Omental fat pad (tissue), 4 donors: ENCODE measurements at places on chromosomes 6 and 20.

GRCh38 chr20:10430000-10430466, 4.0 kb downstream of the MKKS start:
- no peak for DNase-seq

DNA sequence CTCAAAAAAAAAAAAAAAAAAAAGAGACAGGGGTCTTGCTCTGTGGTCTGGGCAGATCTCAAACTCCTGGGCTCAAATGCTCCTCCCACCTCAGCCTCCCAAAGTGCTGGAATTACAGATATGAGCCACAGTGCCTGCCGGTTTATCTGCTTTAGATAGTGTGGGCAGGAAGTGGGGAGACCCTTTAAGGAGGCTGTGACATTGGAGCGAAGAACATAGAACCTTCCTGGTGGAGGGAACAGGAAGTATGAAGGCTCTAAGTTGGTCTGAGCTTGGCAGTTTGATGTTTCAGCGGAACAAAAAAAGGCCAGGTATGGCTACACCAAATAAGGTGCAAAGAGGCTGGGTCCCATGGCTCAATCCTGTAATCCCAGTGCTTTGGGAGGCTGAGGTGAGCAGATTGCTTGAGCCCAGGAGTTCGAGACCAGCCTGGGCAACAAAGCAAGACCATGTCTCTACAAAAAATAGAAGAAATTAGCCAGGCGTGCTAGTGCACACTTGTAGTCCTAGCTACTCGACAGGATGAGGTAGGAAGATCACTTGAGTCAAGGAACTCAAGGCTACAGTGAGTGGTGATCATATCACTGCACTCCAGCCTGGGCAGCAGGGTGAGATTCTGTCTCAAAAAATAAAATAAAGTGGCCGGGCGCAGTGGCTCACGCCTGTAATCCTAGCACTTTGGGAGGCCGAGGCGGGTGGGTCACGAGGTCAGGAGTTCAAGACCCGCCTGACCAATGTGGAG, 8.7 kb upstream of the ZMYND8 start:
- DNase-seq: no peak

GRCh38 chr6:30066082-30066481, 916 bp upstream of the PPP1R11 start:
- no peak for DNase-seq

DNA sequence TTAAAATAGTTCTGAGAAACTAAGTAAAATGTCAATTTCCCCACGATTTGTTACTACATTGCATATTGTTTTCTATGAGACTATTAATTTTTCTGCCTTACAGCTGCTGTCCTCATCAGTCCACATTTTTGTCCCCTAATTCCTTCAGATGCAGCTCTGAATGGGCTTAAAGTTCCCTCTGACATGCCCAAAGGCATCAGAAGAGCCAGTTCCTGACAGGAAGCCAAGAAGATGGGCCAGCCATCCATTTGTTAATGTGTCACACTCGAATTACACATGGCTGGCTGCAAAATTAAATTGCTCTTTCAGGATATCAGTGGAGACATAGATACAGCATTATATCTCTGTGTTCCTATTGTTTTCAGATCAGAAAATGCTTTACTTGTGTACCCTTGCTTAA, 1223.0 kb downstream of the EPHA7 start:
- no peak for DNase-seq

- DNase-seq: no peak
Observed at GRCh38 chr6:126672649-126673048, 332.7 kb downstream of the CENPW start.

GRCh38 chr6:43801495-43802181, 31.6 kb downstream of the VEGFA start:
- no peak for DNase-seq

- no peak for DNase-seq
Observed at GRCh38 chr6:150254770-150255169, 111.9 kb downstream of the PPP1R14C start.

DNA sequence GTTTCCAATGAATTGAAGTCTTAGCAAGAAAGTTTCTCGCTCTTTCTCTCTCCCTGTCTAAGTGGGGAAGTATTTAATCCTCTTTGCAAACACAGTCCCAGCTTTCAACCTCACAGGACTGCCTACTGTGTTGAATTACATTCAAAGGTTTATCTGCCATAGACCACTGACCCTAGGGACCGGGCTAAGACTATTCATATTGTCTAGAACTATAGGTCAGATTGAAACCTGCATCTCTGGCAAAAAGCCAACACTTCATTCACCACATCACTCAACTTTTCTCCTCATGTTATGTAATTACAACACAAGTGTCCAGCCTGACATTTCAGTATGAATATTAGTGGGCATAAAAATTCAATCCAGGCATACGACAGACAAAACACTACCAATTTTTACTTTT, 314.7 kb upstream of the RSPO3 start:
- DNase-seq: no peak

- no peak for DNase-seq
Observed at GRCh38 chr6:83873869-83874268, 14.4 kb downstream of the CYB5R4 start.

DNA sequence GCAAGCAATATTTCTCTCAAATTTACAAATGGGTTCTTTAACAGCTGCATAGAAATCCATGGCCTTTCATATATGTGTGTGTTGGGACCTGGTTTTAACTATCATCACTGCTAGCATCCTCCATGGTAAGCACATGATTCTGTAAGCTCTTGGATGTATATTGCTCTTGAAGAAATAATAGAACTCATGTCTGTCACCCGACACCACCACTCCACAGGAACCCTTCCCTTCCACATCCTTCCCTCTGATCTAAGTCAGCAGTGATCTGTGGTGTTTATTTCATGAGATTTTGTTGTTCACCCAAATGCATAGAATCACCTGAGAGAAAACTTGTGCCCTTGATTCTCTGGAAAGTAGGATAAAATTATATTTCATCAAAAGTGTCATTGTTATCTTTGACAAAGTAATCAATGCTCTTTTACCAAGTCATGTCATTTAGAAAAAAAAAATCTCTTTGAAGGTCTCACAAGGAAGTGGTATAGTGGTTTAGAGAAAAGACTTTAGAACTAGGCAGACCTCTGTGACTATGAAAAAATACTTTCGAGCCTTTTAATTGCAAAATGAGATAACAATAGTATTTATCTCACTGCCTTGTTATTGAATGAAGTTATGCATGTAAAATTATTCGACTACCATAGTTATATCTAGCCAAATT, 649.8 kb upstream of the SLC35B3 start:
- DNase-seq: no peak

DNA sequence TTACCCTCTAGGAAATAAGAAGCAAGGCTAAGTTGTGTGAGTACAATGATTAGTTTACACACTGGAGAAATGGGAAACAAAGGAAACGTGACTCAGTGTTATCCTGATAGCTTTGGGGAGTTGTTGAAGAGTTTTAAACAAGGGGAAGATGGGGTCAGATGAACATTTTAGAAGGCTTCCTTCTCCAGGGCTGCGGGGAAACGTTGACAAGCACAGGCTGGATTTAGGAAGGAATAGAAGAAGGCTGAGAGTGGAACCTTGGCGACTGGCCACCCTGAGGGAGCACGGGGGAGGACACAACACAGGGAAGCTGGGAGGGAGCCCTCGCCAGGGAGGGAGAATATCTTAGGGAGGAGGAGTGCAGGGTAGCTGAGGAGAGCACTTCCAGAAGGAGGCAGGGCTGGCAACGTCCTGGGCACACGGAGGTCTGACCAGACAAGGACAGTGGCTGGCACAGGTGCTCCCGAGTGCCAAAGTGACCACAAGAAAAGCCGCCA, 134.7 kb downstream of the AIG1 start:
- no peak for DNase-seq

GRCh38 chr20:21251278-21251677, 51.9 kb upstream of the XRN2 start:
- DNase-seq: no peak

DNA sequence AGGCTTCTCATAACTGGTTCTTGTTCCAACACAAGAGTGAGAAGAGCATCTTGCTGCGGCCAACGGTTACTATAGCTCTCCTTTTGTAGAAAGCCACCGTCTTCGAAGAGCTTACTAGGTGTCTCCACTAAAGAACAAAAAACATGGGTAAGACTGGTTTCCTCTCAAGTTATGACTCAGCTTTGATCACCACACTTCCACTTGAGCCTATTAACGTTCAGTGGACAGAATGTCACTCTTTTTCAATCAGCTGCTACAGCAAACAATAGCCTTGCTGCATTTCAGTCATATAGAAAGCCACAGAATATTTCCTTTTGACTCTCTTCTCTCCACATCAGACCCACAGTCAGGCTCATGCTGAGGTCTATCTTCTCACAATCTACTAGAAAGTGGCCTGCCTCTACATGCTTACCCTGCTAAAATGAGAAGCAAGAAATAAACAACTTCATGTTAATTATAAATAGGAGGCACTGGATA, 243.5 kb upstream of the PREP start:
- DNase-seq: no peak

DNA sequence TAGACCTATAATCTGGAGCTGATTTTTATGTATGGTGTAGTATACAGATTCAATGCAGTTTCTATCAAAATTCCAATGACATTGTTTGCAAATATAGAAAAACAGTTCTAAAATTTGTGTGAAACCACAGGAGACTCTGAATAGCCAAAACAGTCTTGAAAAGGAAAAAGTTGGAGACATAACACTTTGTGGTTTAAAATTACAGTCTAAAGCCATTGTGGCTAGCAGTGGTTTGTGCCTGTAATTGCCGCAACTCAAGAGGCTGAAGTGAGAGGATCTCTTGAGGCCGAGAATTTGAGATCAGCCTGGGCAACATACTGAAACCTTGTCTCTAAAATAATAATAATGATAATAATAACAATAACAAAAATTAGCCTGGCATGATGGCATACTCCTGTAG, 213.7 kb downstream of the CDKAL1 start:
- DNase-seq: no peak

GRCh38 chr20:12243327-12243726, 325.6 kb downstream of the BTBD3 start:
- DNase-seq: no peak

DNA sequence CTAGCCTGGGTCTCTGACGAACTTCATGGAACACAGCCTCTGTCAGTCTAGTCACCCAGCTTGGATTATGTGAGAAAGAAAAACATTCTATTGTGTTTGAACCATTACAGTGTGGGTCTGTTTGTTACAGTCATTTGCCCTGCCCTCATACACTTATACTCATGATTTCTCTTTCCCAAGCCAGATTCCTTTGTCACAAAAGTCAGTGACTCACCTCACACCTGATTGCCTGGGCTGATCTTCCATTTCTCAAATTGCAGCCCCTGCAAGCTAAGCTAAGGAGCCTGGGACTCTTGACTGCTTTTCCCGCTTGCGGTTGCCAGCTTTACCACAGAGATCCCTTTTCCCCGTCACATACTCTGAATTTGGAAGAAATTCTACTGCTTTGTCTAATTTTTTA, 395.9 kb downstream of the SAMD5 start:
- DNase-seq: no peak

GRCh38 chr6:46704562-46704961, 16.9 kb downstream of the TDRD6 start:
- DNase-seq: no peak

DNA sequence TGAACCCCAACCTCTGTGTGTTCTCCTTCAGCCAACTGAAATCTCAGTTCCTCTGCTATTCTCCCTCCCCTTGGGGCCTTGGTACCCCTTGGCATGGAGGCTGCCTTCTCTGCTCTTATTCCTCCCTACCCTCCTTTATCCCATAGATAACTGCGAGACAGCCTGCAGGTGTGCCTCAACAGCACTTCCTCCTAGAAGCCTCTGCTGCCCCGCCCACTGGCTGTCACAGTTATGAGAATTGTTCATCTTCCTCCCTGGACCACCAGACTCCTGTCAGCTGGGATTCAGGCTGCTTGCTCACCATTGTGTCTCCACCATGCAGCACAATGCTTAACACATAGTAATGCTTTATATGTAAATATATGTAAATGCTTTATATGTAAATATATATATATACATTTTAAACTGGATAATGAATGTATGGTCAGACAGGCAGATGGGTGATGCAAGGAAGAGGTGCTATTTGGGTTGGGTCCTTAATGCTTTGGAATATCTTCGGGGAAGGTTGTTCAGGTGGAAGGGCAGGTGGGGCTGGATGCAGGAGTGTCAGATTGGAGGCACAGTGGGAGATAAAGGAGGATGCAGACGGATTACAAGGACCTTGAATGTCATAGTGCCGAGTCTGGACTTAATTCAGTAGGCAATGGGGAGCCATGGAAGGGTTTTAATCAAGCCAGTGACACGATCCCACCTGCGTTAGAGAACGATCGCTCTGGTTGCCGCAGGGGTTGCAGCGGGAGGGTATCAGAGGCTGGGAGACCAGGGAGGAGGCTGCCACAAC, 4.9 kb downstream of the CDH22 start:
- DNase-seq: no peak

DNA sequence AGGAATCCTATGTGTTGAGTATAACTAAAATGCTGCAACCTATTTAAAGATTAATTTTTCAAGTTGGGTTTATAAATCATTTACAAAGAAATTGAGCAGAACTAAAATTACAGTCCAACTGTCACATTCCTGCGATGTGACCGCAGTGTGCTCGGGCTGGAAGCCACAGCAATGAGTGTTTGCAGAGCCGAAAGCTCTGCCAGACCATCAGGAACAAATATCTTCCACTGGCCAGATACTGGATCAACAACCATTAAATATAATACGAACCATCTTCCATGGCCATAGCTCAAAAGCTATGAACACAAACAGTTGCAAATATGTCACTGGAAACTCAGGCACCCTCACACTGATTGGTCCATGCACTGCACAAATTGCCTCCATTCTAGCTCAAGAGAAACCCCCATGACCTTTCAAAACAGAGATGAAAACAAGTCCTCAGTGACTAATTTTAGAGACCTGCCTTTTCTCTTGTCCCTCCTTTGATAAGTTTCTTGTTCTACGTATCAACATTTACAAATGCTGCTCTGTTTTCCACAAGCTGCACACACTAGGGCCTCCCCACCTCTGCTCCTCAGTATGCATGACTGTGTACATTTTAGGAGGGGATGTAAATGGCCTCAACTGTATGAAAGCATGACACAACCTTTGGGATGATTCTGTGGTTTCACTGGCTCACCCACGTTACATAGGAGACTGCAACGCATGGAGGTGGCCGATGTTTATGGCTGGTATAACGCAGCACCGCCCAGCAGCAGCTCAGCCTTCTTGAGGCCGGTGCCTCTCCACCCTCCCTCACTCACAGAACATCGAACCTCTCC, 171.7 kb downstream of the WDR27 start:
- DNase-seq: no peak

DNA sequence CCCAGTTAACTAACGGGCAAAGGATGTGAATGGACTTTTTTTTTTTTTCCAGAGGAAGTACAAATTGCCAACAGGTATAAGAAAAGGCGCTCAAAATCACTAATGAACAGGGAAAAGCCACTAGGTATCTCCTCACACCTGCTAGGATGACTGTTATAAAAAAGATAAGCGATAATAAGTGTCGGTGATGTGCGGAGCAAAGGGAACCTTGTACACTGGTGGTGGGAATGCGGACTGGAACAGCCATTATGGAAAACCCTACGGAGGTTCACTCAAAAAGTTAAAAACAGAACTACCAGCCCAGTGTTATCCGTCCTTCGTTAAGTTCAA, 787 bp upstream of the RAB32 start:
- no peak for DNase-seq

DNA sequence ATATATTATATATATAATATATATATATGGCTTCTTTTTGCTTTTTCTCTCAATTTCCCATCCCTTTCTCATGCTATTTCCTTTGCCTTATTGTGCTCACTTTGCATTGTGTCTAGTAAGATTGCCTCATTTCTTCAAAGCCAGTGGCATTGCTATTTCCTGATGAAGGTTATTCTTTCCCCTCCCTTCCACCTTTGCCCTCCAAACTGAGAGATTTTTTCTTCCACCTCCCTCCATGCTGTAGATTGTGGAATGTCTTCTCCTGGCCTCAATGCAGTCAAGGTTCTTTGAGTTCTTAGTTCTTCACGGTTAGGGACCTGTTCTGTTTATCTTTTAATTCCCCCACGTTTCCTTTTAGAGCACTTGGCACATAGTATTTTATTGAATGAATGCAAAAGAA, 17.2 kb downstream of the SH3BGRL2 start:
- no peak for DNase-seq
